ENCODE measurements at places on chromosomes 7 and 10.
A peak's percentile ranks its signal among the peaks of the same experiment; 100 is the strongest.

GRCh38 chr10:46288601-46289206, 1.9 kb downstream of the ANTXRL start:
- no peak for DNase-seq

DNA sequence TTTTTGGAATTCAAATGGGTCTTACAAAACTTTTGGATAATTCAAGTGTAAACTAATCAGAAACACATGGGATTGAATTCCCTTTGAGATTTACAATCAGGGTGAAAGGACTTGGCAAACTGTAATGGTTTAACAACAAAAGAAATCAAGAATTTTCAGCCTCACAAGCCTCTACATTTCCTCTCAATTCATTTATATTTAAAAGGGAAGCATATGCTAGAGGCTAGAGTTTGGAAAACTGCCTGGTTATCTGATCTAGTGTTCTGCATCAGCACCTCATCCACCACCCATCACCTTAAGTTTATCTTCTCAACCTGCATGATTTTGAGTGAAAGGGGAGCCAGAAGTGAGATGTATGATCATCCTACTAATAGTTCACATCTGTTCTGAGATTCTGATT, 120.7 kb downstream of the TES start:
- peak; percentile 85 for DNase-seq

- DNase-seq: no peak
These were observed 228.4 kb downstream of the FANK1 start for GRCh38 chr10:126124668-126125349.

GRCh38 chr10:21700474-21700873, 166.4 kb downstream of the MLLT10 start:
- DNase-seq: no peak

DNA sequence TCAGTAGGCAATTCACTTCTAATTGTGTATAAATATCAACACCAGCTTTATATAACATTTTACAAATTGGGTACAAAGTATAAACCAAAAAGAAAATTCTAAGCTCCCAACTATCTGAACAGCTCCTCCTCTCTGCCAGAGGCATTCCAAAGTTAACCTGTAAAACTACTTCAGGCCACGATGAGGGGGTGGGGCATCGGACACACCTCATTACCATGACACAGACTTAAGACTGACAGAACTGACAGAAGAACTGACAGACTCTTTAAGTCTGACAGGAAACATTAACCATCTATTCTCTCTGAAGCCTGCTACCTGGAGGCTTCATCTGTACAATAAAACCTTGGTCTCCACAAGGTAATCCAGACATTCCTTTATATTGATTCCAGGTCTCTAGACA, 12.3 kb downstream of the ESYT2 start:
- no peak for DNase-seq

- no peak for DNase-seq
These were observed 147.7 kb downstream of the PTPN20 start for GRCh38 chr10:47058961-47059391.

DNA sequence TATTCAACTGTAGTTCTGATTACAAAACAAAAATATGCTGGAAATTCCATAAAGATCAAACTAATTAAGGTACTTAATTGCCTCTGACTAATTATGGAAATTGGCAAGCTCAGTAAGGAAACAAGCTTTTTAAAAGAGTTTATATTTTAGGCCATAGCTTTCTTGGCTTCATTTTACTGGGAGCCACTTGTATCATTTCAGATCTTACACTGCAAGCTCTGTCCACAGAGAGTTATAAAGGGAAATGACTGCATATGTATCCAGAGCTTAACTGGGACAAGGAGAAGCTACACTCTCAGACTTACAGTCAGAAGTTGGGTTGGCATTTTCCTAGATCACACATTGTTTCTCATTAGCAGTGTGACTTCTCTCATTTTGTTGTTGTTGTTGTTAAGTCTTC, 92.4 kb downstream of the LRRN3 start:
- no peak for DNase-seq

DNA sequence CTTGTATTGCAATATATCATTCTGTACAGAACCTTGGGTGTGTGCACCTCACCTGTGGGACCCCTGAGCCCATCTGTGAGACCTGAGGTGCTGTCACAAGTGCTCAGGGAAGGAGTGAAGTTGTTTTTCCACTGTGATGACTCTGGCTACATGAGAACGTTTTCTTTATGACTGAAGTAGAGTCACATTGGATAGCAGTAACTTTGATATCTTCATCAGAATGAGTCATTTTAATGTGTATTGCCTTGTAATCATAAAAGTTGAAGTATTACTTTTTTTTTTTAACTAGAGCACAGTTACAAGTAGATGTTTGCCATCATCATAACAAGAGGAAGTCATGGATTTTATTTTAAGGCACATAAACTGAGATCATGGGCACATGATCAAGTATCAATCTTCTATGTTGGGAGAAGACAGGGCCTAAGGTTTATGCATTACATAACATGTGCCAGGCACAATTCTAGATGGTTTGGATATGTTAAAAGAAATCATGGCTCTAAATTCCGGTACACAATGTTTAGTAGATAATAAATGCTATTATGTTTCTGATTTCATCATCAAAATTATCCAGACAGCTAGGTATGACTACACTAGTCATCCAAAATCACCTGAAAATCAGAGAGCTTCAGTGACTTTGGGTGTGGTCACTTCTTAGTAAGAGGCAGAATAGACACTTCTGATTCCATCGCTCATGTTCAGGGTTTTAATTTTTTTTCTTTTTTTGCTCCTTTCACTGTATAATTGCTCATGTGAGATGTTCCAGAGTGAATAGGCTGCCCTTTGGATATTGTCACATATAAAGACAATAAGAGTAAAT, 82.7 kb upstream of the KLF6 start:
- no peak for DNase-seq

DNA sequence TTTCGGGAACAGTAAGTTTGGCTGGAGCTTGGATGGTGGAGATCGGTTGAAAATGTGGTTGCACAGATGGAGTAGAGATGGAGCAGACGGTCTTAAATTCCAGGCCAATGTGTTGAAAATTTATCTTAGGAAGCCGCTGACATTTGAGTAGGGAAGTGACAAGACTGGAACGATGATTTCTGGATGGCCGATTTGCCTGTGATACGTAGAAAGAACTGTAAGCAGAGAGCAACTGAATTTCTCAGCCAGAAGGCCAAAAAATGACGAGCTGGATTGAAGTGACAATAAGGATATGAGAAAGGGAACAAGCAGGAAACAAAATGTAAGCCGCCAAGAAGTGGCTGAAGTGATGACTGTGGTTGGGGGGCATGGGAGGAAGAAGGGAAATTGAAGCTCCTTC, 687 bp upstream of the ARMC3 start:
- DNase-seq: no peak

- DNase-seq: no peak
These were observed 1290.3 kb downstream of the XPNPEP1 start for GRCh38 chr10:108633046-108633445.

DNA sequence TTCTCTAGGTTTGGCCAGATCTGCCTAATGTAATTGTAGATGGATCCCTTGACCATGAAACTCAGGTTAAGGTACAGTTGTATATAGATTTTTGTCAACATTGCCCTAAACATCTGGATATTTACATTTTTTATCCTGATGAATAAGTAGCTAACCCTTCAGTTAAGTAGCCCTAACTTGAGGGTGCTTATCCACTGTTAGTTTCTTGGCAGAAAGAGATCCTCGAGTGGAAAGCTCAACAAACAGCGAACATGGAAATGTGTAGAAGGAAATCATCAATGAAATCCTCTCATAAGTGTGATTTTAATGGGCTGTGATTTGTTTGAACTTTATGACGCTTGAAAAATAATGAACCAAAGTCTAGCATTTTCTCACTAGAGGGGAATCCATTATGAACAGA, 72.8 kb downstream of the PRSS58 start:
- no peak for DNase-seq

- DNase-seq: peak; percentile 28
These were observed 153.8 kb upstream of the COL1A2 start for GRCh38 chr7:94240902-94241301.

GRCh38 chr7:84337429-84337828, 142.8 kb upstream of the SEMA3A start:
- DNase-seq: peak; percentile 69

- no peak for DNase-seq
These were observed 143.2 kb upstream of the C7orf33 start for GRCh38 chr7:148447221-148447849.

- no peak for DNase-seq
These were observed 68.8 kb downstream of the OSBPL3 start for GRCh38 chr7:24911213-24911603.

DNA sequence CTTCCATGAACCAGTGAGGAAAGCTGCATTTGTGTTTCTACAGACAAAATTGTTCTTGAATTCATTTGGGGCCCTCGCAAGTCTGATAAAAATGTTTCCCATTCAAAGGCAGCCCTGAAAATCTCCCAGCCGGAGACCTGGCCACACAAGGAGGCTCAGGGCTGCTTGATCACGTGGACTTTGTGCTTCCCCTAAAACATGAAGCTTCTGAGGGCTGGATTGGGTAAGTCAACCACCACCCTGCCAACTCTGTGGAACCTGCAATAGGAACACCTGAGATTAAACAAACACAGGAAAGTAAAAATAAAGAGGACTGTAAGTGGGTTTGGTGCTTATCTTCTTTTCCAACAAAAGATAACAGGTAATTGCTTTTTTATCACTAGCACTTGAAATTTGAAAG, 133.8 kb downstream of the C10orf90 start:
- DNase-seq: no peak

- DNase-seq: peak; percentile 38
These were observed 27.3 kb downstream of the UBE2H start for GRCh38 chr7:129925416-129926002.

DNA sequence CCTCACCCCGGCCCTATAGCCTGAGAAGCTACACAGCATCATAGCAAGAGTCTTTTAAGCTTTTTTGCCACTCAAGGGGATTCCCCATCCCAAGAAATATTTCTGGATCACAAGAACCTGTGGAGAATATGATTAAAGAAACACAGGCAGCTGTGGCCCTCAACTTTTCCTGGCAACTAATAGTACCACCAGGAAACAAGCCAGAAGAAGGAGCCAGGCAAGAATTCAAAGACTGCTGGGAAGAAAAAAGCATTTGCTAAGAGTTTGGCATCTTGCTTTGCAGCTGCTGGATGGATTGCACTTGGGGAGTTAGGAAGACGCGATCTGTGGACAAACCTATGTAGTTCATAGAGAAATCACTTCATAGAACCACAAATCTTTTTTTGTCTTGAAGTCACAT, 437.8 kb downstream of the PLXDC2 start:
- DNase-seq: peak; percentile 32

DNA sequence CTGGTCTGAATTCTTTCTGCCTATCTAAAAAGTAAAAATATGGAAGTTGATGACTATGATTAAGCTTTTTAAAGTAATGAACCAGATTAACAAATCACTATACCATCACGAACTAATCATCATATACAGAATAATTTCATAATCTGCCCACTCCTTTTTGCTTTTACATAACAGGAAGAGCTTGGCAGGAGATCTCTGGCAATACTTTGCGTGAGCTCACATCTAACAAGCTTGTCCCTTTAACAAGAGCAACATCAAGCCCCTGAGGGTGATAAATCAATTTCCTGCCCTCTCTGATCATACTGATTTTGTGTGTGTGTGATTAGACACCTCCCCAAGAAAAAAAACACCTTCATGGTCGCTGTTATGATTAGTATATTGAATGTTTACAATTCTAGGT, 143.5 kb upstream of the ASAH2 start:
- DNase-seq: no peak

GRCh38 chr7:40824461-40824860, 689.7 kb downstream of the SUGCT start:
- peak; percentile 31 for DNase-seq

DNA sequence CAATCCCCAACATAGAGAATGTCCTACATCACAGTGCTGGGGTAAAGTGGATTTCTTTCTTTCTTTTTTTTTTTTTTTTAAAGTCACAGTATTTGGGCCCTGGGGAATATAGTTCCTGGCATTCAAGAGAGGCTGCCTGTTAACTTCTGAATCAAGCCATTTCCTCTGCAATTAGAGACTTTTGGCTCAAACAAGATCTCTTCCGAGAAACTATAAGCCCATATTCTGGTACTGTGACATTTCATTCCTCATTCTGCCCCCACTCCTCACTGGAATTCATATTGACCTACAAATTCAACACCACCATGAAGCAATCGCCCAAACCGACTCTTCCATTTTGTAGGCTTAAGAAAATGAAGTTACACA, 187.4 kb downstream of the PHTF2 start:
- no peak for DNase-seq

- DNase-seq: no peak
These were observed 44.2 kb downstream of the PPIF start for GRCh38 chr10:79391231-79392019.

DNA sequence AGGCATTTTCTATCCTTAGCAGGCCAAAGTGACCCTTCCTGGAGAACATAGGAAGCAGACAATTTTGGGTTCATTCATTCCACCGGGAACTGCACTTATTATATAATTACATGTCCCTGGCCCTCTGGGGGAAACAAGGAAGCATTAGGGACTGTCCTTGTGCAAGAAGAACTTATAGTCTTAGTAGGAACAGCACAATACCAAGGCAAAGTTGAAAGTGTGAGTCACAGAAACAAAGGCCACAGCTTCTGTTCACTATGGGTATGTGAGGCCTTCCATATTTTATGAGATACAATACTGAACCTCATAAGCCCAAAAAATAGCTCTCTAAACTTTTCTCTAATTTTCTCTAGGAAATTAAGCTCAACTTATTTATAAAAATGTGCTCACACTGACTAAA, 18.4 kb upstream of the AKR1B10 start:
- DNase-seq: no peak

GRCh38 chr10:94493463-94493862, 52.1 kb upstream of the HELLS start:
- DNase-seq: no peak

DNA sequence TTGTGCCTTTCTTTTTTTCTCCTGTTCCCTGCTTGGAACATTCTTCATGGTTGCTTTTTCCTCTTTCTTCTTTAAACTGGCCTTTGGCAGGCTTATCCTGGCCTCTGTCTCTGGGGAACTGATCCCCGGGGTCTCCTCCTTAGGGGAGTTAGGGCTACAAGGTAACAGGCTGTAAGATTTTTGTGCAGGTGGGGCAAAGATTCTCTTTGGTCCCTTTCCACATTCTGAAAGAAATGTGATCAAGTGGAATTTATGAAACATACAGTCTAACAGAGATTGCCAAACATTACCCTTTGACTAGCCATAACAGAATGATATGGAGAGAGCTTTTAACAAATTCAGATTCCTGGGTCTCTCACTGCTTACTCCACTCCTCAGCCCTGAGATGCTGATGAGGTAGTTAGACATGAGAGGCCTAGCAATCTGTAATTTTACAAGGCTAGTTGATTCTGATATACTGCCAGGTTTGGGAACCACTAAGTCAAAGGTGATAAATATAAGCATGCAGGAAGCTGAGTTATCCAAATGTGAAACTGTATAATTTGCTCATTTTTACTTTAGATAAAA, 8.8 kb downstream of the ZCWPW1 start:
- DNase-seq: no peak

DNA sequence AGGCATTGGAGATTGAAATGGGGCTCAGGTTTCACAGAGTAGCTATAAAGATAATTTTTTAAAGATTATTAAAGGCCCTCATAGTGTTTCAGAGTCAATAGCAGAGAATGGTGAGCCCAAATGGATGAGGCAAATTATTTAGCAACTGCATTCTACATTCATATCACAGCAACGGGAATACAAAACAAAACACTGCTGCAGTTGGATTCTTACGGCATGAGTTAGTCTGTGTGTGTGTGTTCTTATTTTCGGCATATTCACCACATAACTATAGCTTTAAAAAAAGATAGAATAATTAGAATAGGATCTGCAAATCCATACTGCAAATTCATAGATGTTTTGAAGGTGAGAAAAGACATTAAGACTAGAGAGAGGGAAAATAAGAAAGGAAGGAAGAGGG, 66.0 kb downstream of the SUGCT start:
- DNase-seq: peak; percentile 86

GRCh38 chr10:76899490-76899889, 738.1 kb downstream of the KCNMA1 start:
- no peak for DNase-seq
